ENCODE measurements at places on chromosomes 7 and 10. TPM values are rescaled to one million over a fixed set of nuclear protein-coding genes. Genes with fewer than 3 reads are reported as not detected.

- DNase-seq = peak; percentile 82
These were observed 133.4 kb downstream of the MACC1 start for GRCh38 chr7:20083781-20084180.

Gene NKX2-3
- total RNA-seq = not detected

- DNase-seq = no peak
These were observed 124.0 kb downstream of the WDR37 start for GRCh38 chr10:1180071-1180730.

GRCh38 chr7:130947792-130948580 is 214.0 kb upstream of the KLF14 start:
- no peak for DNase-seq

Gene GIMAP6
- not detected for total RNA-seq

GRCh38 chr7:108385834-108386422 is 70.3 kb downstream of the NRCAM start:
- DNase-seq = no peak

Gene LIPF
- total RNA-seq = not detected
